Upper lobe of left lung (tissue), 6 donors: ENCODE measurements at places on chromosomes 5 and 9.

DNA sequence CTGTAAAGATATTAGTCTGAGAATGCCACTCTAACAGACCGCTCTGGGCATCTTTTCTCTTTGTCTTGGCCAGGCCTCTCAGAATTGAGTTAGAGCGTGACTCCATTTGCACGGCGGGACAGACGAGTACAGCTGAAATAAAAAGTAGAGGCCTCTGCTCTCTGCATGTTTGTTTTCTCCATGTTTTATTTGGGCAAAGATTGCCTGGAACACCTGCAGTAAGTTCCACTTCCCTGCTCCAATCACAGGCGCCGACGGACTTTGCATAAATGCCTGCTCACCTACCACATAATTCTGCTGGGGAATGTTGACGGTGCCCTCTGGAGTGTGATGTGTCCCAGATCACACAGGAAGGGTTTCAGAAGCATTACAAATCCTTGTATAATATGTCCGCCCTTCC lies 10.6 kb downstream of the SPOCK1 start:
- no peak for DNase-seq

- no peak for DNase-seq
These were observed 175.1 kb upstream of the S1PR3 start for GRCh38 chr9:88816141-88816540.

DNA sequence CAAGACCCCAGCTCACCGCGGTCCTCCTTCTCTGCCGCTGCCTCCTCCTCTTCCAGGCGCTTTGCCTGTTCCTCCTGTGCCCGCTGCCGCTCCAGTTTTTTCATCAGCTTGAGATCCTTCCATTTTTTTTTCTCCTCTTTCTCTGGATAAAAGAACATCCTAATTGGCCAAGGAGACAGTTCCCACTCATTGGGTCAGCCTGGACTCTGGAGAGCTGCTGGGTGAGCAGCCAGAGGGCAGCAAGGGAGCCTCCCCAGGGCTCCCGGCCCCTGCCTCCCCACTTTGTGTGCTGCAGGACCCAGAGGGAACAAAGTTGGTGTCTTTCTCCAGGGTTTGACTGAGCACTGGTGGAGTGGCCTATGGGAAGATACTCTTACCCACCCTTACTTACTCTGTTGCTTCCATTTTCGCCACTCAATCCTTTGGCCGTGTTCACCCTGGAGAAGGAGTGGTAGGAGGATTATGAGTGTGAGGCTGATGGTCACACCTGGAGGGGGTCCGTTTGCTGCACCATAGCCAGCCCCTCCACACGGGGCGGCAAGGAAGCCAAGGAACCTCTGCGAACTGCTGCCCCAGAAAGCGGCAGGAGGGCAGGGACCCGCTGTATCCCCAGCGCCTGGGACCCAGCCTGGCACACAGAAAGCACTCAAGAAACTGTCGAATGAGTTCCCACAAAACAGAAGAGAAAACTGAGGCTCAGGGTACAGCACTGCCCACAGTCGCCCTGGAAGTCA lies 708 bp downstream of the SPOUT1 start:
- no peak for DNase-seq

GRCh38 chr9:106637486-106637885 lies 225.5 kb upstream of the ZNF462 start:
- no peak for DNase-seq

GRCh38 chr9:7613931-7614330 lies 185.6 kb downstream of the DMAC1 start:
- DNase-seq, result no peak

- DNase-seq, result no peak
These were observed 124.2 kb downstream of the PTTG1 start for GRCh38 chr5:160545832-160546231.
